ENCODE measurements at places on chromosomes 4 and X.

GRCh38 chr4:83536362-83537272 lies 709 bp downstream of the GPAT3 start:
- DNase-seq, result no peak

DNA sequence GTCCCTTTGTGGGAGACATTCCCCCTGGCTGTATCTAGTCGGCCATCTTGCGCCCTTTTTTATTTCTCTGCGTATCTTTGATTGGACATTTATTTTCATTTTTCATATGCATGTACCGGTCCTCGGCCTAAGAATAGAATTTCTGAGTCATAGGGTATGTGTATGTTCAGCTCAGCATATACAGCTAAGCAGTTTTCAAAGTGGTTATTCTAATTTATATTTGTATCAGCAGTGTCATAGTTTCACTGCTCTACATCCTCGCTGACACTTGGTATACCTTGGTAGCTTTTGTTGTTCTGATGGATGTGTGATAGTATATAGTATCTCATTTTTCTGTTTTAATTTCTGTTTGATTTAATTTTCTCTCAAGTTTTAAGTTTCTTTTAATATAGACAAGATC lies 38.7 kb downstream of the BEX3 start:
- DNase-seq, result no peak

DNA sequence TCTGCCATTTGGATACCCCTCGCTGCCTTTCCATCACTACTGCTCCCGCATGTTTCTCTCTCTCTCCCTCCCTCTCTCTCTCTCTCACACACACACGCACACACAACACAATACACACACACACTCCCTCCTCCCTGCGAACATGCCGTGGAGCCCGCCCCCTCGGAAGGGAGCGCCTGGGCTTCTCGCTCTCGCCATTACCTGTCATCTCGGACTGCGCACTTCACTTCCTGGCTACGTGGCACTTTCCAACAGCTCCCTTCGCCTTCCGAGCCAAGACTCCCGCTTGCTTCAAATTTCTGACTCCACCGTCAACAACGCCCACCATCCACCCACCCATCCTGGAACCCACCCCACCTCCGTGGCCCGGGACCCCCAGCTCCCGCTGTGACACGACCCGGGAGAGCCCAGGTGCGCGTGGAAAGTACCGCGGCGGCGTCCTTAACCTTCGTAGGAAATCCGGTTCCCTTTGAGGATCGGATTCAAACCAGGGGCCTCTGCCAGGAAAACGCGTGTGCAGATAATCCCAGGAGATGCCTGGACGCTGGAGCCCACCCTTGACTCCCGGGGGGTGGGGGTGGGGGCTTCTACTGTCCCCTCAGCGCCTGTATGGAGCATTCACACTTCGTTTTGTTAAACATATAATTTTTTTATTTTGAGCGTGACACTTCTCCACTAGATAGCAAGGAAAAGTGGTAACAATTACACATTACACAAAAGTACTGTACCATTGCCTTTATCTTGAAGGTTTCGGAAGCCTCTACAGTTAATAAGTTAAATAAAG lies 12.5 kb downstream of the ARX start:
- DNase-seq, result no peak

DNA sequence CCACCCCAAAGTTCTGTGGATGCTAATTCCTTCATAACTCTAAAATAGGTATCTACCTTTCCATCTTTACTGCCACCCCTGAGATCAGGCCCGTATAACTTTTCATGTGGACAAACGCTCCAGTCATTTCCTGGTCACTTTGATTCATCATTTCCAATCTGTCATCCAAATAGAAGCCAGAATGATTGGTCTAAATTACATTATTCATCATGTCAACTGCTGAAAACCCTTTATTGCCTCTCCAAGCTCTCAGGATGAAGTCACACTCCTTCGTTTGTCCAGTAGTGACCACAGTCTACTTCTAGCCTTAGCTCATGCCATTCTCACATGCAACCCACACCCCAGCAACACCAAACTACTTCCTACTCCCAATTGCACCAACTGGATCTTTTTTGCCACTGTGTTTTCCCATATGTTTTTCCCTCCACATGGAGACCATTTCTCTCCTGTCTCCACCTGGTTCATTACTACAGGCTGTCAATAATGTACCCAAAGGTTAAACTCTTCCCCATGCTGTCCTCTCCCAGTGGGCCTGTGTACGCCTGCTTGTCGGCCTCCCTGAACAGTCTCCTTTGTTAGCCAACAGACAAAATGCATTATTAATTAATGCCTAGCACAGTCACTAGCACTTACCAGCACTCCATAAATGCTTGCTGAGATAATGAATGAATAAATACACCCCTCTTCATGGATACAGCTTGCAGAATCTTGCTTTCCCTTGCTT lies 382.6 kb upstream of the NOCT start:
- no peak for DNase-seq

DNA sequence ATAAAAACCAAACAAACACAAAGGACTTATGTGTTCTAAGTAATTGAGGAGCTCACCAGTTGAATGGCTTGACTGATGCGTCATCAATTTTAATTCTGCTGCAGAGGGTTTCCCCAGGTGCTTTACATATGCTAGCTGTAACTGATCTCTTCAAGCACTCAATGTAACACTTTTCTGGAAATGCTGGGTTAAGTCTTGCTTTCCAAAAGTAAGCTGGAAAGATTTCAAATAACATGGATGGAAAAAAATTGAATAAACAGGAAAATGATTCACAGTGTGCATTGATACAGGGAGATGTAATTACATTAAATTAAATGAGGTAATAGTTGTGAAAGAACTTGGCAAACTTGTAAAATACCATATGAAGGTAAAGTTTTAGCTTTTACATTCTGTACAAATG lies 186.7 kb upstream of the WDFY3 start:
- no peak for DNase-seq

- no peak for DNase-seq
Measured at GRCh38 chrX:25295466-25295865, 279.7 kb upstream of the ARX start.

- DNase-seq, result no peak
Measured at GRCh38 chr4:25783126-25783525, 79.7 kb downstream of the SEL1L3 start.

GRCh38 chr4:148330724-148331123 lies 111.5 kb downstream of the NR3C2 start:
- no peak for DNase-seq

- peak; percentile 58 for DNase-seq
Measured at GRCh38 chr4:73068491-73069337, 802 bp downstream of the COX18 start.

DNA sequence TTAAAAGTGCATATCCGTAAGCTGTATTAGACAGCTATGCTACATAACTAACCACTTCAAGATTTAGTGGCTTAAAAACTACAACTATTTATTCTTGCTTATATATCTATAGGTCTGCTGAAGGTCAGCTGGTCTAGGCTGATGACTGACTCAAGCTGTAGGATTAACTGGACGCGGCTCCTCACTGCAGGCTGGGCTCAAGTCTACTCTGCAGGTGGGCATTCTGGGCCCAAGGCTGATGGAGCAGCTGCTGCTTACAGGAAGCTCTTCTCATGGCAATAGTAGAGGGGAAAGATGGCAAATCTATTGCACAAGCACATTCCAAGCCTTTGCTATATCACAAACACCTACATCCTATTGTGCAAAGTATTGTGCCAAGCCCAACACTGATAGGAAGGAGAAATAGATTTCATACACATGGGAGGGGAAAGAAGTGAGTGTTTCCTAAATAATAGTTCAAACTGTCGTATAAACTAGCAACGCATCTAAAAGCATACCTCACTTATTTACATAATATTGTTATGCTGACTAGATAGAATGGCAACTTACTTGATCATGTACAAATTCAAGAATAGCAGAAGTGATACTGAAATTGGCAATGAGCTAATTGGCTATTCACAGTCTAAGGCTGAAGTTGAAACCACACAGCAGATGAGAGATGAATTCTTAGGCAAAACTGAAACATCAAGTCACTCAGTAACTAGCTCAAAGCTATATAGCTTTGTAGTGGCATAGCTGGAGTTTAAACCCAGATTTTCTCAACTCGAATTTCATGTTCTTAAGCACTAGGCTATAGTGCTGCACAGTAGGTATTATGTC lies 263.8 kb downstream of the NKX6-1 start:
- no peak for DNase-seq

- no peak for DNase-seq
Measured at GRCh38 chrX:66638591-66639500, at the start of gene EDA2R. EDA2R (minus strand) TSS chrX:66639078; CDS start chrX:66616020, 23,058 bp downstream.

DNA sequence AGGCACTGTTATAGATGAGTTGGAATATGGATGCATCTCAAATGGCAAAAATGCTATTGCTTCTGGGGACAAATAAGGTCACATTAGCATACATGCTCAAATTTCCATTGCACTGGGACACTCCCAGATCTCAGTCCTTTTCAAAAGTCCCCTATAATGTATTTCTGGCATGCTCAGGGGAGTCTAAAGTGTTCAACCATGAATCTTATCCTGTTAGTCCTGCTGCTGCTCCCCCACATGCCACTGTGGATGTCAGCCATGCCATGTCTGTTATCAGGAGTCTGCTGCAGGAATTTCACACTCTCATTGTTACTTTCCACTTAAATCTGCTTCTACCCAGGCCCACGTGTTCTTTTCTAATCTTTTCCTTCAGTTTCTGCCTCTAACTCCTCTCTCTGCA lies 1000.6 kb downstream of the CCSER1 start:
- DNase-seq, result no peak

DNA sequence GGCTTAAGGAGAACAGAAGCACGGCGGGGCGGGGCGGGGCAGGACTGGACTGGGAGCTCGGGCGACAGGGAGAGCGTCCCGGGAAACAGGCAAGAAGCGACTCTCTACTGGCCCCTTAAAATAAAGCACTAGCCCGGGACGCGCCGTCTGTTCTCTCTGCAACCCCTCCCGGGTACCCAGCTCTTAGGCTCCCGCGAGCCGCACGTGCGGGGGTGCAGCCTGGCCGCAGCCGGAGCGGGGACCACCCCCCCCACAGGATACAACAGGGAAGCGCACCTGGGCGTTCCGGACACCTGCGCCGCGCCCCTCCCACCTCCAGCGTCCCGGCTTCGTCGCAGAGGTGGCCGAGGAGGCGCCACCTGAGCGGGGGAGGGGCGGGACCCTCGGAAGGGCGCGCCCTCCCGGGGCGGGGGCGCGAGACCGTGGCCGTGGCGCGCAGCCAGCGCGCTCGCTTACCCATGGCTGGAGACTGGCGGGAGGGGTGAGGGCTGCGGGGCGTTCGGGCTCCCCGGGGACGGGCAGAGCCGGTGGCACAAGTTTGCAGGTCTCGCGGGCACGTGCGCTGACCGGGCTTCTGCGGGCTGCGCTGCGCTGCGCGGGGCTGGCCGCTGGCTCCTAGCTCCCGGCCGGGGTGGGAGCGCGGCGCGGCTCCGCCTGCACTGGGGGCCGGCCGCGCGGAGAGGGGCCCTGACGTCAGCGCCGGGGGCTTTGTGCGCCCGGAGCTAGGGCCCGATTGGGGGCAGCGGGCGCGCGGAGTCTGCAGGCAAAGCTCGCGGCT lies 91.5 kb downstream of the GEMIN8 start:
- DNase-seq, result peak; percentile 81

DNA sequence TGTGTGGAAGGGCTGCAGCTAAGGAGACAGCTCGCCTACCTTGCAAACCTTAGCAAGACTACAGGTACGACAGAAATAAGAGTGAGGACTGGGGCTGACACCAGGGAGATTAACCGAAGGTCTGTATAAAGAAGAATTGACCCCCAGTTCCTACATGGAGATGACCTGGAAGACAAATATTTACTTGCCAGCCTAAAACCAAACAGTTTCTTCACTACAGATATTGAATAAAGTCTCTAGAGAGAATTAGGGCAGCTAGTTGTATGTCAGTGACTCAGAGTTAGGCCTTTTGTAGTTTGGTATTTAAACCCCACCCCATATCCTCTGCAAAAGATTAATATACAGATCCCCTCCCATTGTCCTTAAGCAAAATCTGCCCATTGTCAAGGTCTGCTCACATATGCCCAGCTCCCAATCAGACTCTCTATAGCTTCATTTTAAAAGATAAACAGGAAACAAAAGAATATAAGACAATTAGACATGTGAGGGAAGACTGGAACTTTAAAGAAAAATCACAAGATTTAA lies 28.1 kb upstream of the FRMPD3 start:
- no peak for DNase-seq

- DNase-seq, result no peak
Measured at GRCh38 chr4:148868191-148868590, 426.0 kb upstream of the NR3C2 start.

- DNase-seq, result no peak
Measured at GRCh38 chr4:22672944-22673343, 19.8 kb upstream of the GBA3 start.

- no peak for DNase-seq
Measured at GRCh38 chr4:108107729-108108382, 60.9 kb downstream of the LEF1 start.

DNA sequence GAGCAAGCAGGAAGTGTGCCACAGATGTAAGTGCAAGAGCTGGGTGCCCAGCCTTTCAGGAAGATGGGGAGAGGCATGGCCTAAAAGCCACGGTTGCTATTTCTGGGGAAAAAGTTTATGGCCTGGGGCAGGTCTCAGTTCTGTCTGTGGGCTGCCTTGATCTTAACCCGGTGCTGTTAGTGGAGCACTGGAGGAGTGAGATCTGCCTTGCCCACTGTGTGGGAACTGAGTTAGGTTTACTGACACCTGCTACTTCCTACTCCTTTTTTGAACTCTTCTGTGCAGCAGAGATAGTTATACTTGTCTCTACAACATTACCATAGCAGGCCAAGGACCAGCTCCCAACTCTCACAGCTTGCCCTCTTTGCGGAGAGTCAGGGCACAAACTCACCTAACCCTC lies 76.5 kb downstream of the ITM2A start:
- no peak for DNase-seq

- no peak for DNase-seq
Measured at GRCh38 chr4:147461161-147461560, 19.7 kb upstream of the EDNRA start.

DNA sequence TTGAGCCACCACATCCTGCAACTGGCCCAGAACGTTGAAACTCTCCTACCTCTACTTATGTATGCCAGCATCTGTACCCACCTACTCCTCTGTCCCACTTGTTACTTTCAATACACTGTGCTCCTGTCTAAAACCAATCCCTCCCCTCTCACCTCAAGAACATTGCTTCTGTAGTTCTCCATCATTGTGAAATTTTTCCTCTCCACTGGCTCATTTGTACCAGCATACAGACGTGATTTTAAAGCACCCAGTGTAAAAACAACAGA lies 25.5 kb upstream of the USO1 start:
- no peak for DNase-seq

DNA sequence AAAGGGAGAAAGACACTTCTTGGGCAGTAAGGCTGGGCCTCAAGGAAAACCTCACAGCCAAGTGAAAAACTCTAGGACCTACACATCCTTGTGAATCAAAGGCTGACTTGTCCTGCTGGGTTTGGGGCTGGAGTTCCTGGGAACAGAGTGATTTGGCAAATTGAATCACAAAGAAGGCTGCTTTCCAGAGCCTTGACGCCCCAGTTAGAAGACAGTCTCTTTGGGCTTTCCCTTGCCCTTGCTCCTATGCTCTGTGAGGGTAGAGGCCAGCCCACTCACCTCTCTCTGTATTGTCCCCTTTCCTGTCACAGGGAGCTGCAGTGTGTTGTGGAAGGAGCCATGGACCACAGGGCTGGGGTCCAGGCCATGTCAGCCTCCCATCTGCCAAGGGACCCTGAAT lies 9.6 kb downstream of the AMER1 start:
- DNase-seq, result no peak

GRCh38 chrX:70755850-70756249 lies 152.7 kb downstream of the TEX11 start:
- DNase-seq, result no peak

Measured in NCI-H526 (cell line).